Lung (tissue), 17 donors: ENCODE measurements at places on chromosomes 2 and 18. TPM values are rescaled to one million over a fixed set of nuclear protein-coding genes. Genes with fewer than 3 reads are reported as not detected.
A peak's percentile ranks its signal among the peaks of the same experiment; 100 is the strongest.

Gene DAW1
- 18.7 TPM for total RNA-seq

Gene GAL3ST2
- not detected for total RNA-seq

Gene MDH1B
- 10.9 TPM for total RNA-seq

Gene RAB17
- total RNA-seq: 48.0 TPM

Gene NYAP2
- total RNA-seq: 1.5 TPM

Gene TFPI
- total RNA-seq: 253 TPM

Gene ARPC2
- 332 TPM for total RNA-seq

Gene KCNG3
- total RNA-seq: 0.48 TPM

Gene SLC11A1
- 57.6 TPM for total RNA-seq

DNA sequence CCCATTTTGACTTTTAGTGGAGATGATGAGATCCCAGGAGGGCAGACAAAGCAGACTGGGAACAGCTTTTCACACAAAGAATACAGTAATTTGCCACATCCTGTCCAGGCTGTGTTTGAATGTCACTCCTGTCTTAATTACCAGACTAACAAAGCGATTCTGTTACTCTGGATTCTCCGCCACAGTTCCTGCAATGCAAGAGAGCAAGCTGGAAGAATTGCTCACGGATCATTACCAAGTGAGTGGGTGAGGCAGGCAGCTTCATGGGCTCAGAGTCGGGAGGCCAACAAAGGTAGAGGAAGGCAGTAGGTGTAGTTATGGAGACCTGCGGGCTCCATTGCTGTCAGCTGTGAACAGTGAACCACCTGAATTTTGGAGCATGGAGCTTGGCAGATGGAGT, 250.5 kb upstream of the ATP5MC3 start:
- H3K36me3 ChIP-seq: no peaks in the 10 kb centered on the region
- no peak overlapping the region for H3K4me3 ChIP-seq
- H3K27ac ChIP-seq: no peak overlapping the region
- H3K27me3 ChIP-seq: no peaks in the 10 kb centered on the region

DNA sequence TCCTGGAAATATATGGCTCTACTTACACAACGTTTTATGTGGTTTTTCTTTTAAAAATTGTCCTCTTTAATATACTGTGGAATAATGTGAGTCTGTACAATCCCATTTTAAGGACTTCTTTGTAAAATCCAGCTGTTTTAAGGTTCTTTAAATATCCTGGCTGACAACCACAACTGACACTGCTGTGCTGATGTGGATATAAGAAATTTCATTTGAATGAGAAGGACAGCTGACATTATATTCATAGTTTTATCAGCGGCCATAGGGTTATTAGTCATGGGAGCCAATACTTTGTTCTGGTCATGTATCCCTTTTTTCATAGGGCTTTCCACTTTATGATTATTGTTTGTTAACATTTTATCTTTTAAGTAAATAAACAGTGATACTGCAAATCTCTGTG, 169.5 kb downstream of the CAMKMT start:
- no peaks in the 10 kb centered on the region for H3K4me1 ChIP-seq
- no peak overlapping the region for H3K27ac ChIP-seq
- no peaks in the 10 kb centered on the region for H3K27me3 ChIP-seq

DNA sequence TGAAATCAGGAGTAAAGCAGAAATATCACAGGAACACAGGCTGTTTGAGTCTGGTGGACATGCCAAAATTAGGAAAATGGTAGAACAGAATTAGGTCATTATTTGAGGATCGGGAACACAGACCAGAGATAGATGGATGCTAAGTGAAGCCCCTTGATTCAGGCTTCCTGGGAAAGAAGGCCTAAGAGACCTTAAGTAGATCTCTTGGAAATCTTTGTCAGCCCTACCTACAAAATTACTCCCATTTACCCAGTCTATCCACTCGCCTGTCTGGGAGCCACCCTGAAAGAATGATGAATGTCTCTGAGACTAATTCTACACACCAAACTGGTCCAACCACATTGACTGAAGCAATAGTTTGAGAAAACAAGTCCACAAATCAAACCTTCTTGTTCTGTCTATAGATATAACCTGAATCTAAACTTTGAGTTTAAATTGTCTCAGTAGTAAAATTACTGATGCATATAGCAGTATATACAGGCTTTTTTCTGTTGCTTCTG, 36.6 kb upstream of the TANK start:
- no peaks in the 10 kb centered on the region for H3K27me3 ChIP-seq
- H3K4me1 ChIP-seq: no peaks in the 10 kb centered on the region
- H3K4me3 ChIP-seq: no peak overlapping the region
- no peak for DNase-seq
- H3K36me3 ChIP-seq: no peaks in the 10 kb centered on the region

- H3K27ac ChIP-seq: no peak overlapping the region
- no peaks in the 10 kb centered on the region for H3K36me3 ChIP-seq
- DNase-seq: no peak
- no peaks in the 10 kb centered on the region for H3K27me3 ChIP-seq
Measured at GRCh38 chr2:213232649-213233437, 51.4 kb upstream of the SPAG16 start.

DNA sequence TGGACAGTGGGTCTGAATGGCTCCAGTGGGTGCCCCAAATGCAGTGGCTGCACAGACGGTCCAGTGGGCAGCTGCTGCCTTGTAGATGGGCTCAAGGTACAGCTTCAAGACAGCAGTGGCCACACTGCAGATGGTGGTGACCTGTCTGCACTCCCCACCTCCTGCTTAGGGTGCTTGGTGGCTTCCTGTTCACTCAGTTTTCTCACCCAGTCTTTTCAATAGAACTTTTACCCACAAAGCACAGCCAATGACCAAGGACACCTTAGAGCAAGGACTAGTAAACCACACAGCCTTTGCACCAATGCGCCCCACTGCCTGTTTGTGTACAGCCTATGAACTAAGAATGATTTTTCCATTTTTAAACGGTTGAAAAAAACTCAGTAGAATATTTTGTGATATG, 34.9 kb downstream of the MEX3C start:
- H3K27ac ChIP-seq: no peak overlapping the region
- no peaks in the 10 kb centered on the region for H3K36me3 ChIP-seq
- H3K27me3 ChIP-seq: no peaks in the 10 kb centered on the region
- no peak for DNase-seq
- H3K4me1 ChIP-seq: no peaks in the 10 kb centered on the region

DNA sequence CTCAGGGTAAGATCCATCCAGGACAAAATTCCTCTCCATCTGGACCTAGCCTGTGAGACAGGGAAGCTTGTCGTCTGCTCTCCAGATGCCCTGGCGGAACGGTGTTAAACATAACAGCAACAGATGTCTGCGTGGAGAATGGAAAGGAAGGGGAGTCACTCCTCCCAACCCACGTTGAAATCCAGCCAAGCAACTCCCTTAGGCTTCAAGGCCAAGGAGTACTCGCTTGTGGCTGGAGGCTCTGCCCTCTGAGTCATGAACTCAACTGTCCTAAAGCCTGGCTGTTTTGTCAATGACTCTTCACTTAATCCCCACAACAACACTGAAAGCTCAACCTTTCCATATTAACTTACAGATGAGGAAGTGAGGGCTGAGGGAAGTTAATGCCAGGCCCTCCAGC, 42.2 kb downstream of the TPO start:
- H3K27me3 ChIP-seq: peaks cover 8% of the 10 kb centered on the region

DNA sequence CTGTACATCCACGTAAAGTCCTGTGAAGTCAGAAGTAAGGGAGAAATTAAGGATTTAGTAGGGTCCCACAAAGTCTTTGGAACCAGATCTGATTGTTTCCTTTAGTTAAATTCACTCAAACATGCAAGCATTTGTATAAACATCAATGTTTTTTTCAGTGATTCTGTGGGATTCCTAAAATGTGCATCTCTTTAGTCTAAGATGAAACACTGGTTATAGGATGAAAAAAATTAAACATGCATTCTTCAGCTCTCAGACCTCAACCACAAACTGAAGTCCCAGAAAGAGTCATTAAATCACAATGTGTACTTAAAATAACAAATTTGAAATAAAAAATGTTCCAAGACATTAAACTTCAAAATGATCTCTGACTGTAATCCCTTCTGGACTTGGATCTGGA, 76.5 kb upstream of the APCDD1 start:
- no peak overlapping the region for H3K4me3 ChIP-seq
- no peaks in the 10 kb centered on the region for H3K27me3 ChIP-seq
- peaks cover 26% of the 10 kb centered on the region for H3K4me1 ChIP-seq

DNA sequence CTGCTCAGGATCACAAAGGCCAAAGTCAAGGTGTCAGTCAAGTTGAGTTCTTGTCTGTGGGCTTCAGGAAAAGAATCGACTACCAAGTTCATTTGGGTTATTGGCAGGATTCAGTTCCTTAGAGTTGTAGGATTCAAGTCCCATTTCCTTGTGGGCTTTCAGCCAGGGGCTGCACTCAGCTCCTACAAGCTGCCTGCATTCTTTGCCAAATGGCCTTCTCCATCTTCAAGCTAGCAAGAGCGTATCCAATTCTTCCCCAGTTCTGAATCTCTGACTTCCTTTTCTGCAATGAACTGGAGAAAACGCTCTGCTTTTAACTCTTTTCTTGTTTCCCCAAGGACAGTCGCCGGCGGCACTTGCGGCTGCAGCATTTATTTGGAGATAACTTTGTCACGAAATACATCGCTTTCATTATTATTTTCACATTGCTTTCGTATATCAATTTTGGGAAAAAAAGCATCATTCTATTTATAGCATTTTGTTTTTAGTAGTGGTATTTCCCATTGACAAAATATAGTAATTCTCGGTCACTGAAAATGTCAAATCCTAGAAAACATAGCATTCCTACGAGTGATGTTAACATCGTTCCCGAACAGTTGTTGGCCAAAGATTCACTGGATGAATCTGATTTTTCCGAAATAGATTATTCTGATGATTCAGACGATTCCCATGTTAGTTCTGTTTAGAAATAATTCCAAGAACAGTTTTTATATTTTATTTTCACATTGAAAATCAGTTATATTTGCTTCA, 59.6 kb upstream of the SERPINE2 start:
- H3K4me1 ChIP-seq: peaks cover 3% of the 10 kb centered on the region
- peak; percentile 68 for DNase-seq
- H3K27me3 ChIP-seq: peaks cover 3% of the 10 kb centered on the region

DNA sequence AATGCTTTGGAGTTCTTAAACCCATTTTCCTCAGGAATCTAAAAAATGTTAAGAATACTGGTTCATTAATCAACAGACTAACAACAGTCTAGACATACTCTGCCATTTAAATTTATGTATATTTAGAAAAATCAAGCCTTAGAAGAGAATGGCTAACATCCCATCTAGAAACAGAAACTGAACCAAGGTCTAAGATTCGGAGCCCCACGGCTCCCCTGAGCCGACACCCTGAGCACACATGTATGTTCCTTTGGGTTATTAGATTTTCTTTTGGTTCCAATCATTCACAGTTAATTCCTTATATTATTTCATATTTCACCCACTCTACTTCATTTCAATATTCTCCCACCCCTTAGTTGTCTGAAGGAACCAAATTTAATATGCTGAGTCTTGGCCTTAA, 94.8 kb upstream of the HNRNPA3 start:
- DNase-seq: no peak
- H3K27me3 ChIP-seq: no peaks in the 10 kb centered on the region
- no peak overlapping the region for H3K27ac ChIP-seq
- H3K4me3 ChIP-seq: no peak overlapping the region
- no peaks in the 10 kb centered on the region for H3K36me3 ChIP-seq

DNA sequence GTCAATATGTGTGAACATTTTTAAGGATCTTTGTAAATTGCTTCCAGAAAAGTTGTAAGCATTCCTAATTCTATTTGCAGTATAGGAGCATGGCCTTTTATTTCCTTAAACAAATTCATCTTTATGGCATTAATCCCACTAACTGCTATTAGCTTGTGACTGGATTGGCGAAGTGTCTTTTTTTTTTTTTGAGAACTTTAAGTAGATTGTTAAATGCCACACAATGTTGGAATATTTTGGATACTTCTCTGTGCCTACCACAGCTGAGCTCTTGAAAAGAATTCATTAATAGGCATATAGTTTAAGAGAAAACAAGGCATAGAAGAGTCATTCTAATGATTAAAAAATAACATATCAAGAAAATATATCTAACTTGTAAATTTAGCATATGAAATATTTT, 129.7 kb downstream of the LAMA3 start:
- H3K36me3 ChIP-seq: no peaks in the 10 kb centered on the region
- H3K4me1 ChIP-seq: no peaks in the 10 kb centered on the region
- no peaks in the 10 kb centered on the region for H3K27me3 ChIP-seq
- DNase-seq: no peak

GRCh38 chr18:73407506-73407905, 539.7 kb upstream of the NETO1 start:
- no peak overlapping the region for H3K4me3 ChIP-seq
- H3K36me3 ChIP-seq: no peaks in the 10 kb centered on the region
- no peak overlapping the region for H3K27ac ChIP-seq
- no peaks in the 10 kb centered on the region for H3K27me3 ChIP-seq
- DNase-seq: no peak
- no peaks in the 10 kb centered on the region for H3K4me1 ChIP-seq

DNA sequence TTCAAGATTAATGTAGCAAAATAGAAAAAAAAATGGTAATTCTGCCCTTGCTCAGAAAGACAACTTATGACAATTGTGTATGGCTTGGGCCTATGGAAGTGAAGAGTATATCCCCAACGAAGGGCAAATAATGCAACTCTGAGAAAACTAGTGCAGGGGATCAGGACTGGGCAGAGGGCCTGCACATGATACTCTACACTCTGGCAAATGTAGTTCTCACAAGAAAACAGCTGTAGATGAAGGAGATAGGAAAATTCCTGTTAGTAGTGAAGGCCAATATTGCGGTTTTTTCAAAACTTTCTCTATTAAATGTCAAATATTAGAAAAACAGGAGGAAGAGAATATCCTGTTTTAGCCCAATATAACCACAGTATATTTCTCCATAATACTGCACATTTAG, 77.8 kb downstream of the SCN9A start:
- no peak for DNase-seq
- peaks cover 3% of the 10 kb centered on the region for H3K36me3 ChIP-seq
- no peaks in the 10 kb centered on the region for H3K27me3 ChIP-seq
- H3K4me1 ChIP-seq: no peaks in the 10 kb centered on the region
- H3K4me3 ChIP-seq: no peak overlapping the region

GRCh38 chr2:99762714-99763113, 272.9 kb upstream of the REV1 start:
- DNase-seq: no peak
- peaks cover 5% of the 10 kb centered on the region for H3K4me1 ChIP-seq
- no peak overlapping the region for H3K27ac ChIP-seq
- H3K36me3 ChIP-seq: peaks cover 1% of the 10 kb centered on the region
- no peak overlapping the region for H3K4me3 ChIP-seq

- no peaks in the 10 kb centered on the region for H3K27me3 ChIP-seq
- no peaks in the 10 kb centered on the region for H3K36me3 ChIP-seq
- H3K4me1 ChIP-seq: no peaks in the 10 kb centered on the region
Measured at GRCh38 chr2:176573612-176574483, 304.6 kb downstream of the MTX2 start.

GRCh38 chr2:201860636-201861066, 54.3 kb downstream of the CDK15 start:
- no peaks in the 10 kb centered on the region for H3K27me3 ChIP-seq
- DNase-seq: peak; percentile 92
- H3K36me3 ChIP-seq: no peaks in the 10 kb centered on the region
- peaks cover 5% of the 10 kb centered on the region for H3K4me1 ChIP-seq
- H3K27ac ChIP-seq: no peak overlapping the region

- no peaks in the 10 kb centered on the region for H3K27me3 ChIP-seq
- no peak for DNase-seq
- H3K36me3 ChIP-seq: no peaks in the 10 kb centered on the region
Measured at GRCh38 chr2:218392891-218393462, 6.7 kb upstream of the CTDSP1 start.
